ENCODE measurements at places on chromosomes 4 and X.

DNA sequence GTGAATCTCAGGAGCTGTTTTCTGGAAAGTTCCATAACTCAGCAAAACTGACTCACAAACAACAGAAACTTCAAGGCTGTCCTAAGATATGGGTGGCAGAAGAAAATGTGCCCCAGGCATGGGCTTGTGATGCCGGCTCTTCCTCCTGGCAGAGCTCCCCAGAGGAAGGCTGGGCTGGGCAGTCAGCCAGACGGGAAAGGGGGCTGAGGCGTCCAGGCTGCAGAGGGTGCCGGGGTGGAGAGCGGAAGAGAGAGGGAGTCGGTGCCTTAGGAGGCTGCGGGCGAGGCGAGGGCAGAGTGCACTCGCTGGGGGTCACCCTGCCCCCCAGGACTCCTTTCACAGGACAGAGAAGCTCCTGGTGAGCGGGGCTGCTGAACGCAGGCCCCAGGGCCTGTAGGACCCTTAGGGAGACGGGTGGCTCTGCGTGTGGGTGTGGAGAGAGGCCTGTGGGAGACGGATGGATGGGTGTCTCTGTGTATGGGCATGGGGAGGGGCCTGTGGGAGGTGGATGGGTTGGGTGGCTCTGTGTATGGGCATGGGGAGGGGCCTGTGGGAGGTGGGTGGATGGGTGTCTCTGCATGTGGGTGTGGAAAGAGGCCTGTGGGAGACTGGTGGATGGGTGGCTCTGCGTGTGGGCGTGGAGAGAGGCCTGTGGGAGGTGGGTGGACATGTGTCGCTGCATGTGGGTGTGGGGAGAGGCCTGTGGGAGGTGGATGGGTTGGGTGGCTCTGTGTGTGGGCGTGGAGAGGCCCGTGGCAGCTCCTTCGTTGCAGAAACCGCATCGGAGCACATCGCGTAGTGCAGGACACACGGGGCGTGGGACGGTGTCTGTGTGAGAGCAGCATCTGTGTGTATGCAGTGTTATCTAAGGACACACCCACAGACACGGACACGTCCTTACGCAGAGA is 15.9 kb downstream of the PCGF3 start:
- no peak for DNase-seq

GRCh38 chrX:132651421-132652086 is 162.7 kb upstream of the MBNL3 start:
- no peak for DNase-seq

DNA sequence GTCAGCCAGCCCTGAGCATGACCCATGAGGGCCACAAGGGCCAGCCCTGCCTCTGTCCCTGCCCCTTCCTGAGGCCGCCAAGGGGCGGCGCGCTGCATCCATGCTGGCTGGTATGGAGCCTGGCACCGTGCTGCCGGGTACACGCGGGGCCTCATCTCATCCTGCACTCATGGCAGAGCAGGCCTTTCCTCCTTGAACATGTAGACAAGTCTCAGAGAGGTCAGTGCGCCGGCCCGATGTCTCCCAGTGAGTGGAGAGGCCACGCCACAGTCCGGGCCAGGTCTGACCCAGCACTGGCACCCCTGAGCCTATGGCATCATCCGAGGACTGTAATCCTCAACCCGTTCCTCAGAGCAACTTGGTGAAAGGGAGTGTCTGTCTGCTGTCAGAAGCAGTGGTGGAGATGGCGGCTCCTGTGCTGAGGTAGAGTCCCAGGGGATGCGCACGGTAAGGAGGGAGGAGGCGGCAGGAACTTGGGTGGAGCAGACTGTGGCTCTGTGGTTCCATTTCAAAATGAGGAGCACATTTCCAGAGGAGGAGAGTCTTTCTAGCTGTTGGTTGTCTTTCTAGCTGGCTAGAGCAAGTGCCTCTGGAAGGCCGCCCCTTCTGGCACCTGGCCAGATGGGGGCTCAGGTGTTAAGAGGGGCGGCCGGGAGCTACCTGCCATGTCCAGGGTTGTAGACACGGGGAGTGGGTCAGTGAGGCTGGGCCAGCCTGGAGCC is 32.8 kb downstream of the TRMT44 start:
- DNase-seq = no peak

DNA sequence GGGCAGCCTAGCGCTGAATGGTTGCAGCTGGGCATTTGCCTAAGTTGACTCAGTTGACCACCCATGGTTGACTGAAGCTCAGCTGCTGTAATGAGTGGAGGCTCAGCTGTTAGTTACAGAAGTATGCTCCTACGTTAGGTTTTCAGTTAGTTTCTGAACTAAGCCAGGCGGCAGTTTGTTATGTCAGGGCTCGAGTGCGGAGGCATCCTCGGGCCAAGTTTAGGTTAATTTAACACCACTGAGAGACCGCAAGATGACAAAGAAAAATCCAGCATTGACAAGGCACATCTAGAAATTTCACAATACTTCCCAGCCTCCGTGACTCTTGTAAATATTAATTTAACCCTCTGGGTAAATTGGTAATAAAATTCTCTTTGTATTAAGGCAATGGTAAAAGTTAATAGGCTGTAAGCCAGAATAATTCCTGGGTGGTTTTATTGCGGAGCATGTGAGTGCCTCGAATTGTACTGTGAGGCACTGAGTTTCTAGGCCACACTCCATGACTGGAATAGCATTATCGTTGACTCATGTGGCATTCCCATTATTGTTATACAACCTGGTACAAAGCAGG is 33.1 kb upstream of the CDKN2AIP start:
- DNase-seq = no peak

- DNase-seq = no peak
These were observed 21.3 kb downstream of the SHROOM2 start for GRCh38 chrX:9807355-9808182.

All from NCI-H1417 treated with DMSO at 0.1 percent for 48 hours (cell line).